ENCODE measurements at places on chromosomes 11 and 22.
A peak's percentile ranks its signal among the peaks of the same experiment; 100 is the strongest.

DNA sequence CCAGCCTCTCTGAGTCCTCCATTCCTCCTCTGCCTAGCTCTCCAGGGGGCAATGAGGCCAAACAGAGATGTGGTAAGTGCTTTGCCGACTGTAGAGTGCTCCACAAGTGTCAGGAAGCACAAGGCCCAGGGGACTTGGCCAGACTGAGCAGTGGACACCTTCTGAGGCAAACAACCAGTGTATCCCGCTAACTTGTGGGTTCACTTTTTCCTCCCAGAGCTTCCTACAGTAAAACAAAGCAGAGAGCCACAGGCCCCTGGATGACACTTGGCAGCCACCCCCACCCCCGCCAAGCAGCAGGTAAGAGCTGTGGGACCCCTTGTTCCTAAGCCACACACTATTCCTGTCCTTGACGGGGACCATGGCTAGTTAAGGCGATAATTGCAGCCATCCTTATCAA, 160.9 kb downstream of the CACNA1I start:
- DNase-seq: no peak

GRCh38 chr11:45146072-45147016, at the start of gene PRDM11:
PRDM11 (plus strand) TSS chr11:45146639; CDS start chr11:45181767, 35,128 bp downstream.
- DNase-seq: peak; percentile 77

DNA sequence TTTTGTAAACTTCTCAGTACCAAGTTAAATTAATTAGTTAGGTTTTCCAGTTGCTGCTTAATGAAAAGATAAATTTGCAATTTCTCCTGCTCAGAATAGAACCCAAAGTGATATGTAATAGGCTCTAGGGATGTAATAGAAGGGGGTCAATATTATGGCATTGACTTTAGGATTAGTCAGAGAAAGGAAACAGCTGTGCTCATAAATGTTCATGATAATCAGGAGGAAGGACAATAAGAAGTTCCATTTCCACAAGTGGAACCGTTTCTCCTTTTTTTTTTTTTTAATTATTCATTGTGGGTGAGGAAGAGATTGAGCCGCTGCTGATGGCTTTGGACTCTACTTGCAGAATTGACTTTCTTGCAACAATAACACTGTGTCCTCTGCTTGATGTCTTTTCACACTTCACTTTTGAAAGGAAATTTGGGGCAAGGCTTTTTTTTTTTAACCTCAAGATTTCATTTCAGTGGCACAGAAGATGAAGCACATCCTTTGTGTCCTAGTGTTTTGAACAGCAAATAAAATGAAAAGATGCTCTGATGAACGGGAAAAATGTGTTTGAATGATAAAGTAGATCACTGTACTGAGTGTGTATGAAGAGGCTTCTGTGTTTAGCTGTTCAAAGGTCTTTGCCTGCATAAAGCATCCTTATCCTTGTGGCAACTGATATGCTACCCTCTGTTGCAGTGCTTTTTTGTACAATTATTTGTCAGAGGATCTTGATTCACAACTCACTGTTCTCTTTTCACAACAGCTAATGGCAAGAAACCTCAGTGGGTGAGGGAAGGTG, 62.4 kb downstream of the GAS2 start:
- no peak for DNase-seq

DNA sequence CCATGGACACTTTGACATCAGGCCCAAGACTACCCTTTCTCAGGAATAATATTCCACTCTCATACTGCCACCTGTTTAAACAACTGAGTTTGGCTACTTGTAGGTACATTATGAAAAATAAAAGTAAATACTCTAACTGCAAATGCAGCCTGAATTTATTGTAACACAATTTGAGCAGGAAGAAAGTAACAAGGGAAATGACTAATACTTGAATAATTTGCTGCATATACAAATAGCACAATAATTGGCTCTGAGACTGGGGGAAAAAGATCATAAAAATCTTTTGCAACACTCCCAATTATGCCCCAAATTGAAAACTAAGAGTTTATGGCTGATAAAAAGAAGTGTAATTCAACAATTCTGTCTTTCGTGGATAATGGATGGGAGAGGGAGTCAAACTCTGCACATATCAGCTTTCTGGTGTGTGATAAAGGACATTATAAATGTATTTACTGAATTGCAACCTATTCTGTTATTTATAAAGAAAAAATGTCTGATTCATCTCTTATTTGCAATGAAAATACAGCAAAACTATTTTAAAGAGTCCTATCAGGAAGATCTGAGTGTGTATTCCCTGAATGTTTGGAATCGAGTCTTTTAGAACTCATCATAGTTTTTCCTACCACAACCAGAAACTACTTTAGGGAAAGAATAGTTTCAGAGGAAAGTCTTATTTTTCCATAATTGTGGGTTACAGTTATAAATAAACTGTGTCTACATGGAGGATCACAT, 359.0 kb downstream of the JRKL start:
- DNase-seq: peak; percentile 55

GRCh38 chr11:12241971-12242672, 131.7 kb downstream of the MICAL2 start:
- DNase-seq: no peak

- DNase-seq: no peak
These were observed 6.3 kb downstream of the PRDM10 start for GRCh38 chr11:129996113-129996870.

DNA sequence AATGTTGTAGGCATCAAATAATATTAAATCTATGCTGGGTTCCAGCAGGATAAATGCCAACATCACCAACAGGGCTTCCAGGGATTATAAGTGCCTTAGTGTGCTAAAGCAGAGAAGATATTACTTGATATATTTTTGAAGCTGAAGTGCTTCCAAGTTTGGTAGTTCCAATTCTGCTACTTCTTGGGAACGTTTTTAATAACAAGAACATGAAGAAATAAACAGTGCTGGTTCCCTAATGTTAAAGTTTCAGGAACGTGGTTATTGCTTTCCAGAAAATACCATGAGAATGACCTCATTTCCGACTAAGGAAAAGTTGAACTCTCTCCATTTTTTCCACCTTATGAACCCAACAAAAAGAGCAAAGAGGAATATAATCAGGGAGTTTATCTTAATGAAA, 4.6 kb upstream of the RNF185 start:
- peak; percentile 34 for DNase-seq

GRCh38 chr22:49869086-49869830, 15.6 kb downstream of the ZBED4 start:
- no peak for DNase-seq

GRCh38 chr11:70583781-70584218, 185.5 kb downstream of the CTTN start:
- DNase-seq: no peak

DNA sequence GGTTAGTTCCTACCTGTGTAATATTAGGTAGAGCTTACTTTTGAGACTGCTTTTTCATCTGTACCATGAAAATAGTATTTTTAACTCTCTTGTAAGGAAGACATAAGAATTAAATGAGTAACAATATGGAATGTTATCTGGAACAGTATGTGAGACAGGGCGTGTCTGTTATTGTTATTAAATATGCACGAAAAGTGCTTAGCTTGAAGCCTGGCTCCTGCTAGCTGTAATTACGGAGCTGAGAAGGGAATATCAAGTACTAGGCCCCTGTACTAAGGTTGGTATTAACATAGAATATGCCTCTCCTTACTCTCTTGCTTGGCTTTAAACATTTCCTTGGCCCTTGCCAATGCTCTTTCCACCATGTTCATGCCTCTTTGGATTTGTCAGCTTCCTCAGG, 194.0 kb downstream of the FAM76B start:
- peak; percentile 22 for DNase-seq

DNA sequence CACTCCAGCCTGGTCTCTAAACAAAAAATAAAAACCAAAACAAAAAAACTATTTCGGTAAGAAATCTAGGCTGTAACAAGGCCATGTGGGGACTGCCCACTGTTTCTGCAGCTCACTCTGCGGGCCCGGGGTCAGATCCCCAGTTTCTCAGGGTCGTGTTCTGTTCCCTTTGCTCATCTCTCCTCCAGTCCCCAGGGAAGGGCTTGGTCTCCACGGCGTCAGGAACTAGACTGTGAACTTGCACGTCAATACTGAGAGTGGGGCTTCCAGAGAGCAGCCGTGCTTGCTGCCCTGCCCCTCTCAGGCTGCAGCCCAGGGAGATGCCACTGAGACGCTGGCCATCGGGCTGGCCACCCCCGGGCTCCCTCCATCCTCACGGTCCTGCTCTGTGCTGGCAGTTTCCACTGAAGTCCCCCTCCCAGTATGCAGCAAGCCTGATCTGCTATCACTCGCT, 33.7 kb upstream of the MOB2 start:
- DNase-seq: no peak

GRCh38 chr11:18173225-18173866, 709 bp downstream of the MRGPRX4 start:
- DNase-seq: no peak

GRCh38 chr22:22043296-22044078, 60.9 kb upstream of the TOP3B start:
- no peak for DNase-seq

GRCh38 chr11:114246321-114247069, 49.7 kb upstream of the NNMT start:
- no peak for DNase-seq

DNA sequence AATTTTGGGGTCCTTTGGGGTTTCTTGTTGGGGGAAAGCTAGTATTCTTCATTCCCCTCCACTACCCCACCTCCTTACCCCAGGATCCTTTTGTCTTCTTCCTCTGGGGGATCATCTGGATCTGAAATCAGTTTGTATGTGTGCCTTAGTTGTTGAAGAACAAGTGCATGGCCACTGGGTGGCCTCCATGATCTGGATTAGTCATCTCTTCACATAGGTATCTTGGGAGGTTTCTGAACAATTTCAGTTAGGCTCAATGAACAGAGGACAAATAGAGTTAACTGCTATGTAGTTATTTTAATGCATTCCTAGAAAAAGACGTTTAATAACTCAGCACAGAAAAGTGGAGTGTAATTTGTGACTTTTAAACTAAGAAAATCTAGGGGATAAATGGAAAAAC, 7.1 kb upstream of the VWA5A start:
- DNase-seq: peak; percentile 65

DNA sequence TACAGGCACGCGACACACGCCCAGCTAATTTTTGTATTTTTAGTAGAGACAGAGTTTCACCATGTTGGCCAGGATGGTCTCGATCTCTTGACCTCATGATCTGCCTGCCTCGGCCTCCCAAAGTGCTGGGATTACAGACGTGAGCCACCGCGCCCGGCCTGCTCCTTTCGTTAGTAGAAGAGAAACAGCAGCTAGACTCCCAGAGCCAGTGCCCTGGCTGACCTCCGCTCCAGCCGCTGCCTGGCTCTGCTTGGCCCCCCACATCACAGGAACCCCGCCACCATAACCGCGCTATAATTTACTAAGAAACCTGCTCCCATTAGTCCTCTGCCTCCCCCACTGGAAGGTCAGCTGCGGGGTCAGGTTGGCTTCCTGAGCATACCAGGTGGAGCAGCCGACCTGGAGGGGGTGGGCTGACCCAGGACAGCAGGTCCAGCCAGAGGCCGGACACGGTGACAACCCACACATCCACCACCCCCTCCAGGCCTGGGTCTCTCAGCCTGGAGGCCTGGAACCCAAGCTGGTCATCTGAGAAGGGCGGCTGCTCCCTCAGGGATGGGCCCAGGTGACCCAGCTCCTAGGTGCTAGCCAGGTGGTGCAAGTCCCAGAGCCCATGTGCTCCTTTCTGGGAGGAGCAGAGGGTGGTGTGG, 7.5 kb upstream of the POLDIP3 start:
- no peak for DNase-seq

GRCh38 chr11:58628446-58628845, 6.0 kb downstream of the CNTF start:
- DNase-seq: peak; percentile 53

DNA sequence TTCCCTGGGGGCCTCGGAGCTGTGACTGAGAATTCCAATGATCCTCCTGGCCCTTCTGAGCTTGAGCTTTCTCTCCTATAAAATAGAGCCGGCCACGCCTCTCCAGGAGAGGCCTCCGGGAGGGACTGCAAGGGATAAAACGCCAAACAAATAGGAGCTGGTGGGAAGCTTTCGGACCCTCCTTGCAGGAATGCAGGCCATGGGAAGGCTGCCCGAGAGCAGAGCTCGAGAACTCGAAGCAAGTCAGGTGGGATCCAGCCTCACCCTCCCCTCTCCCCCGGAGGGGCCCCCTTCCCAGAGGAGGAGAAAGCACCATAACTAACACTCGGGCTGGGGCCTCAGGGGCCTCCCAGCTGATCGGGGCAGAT, 34.6 kb downstream of the FLRT1 start:
- no peak for DNase-seq

GRCh38 chr11:5280582-5281102, 10.9 kb upstream of the HBE1 start:
- DNase-seq: peak; percentile 99
